ENCODE measurements at places on chromosomes 3 and 15. TPM values are rescaled to one million over a fixed set of nuclear protein-coding genes. Genes with fewer than 3 reads are reported as not detected.
A peak's percentile ranks its signal among the peaks of the same experiment; 100 is the strongest.

DNA sequence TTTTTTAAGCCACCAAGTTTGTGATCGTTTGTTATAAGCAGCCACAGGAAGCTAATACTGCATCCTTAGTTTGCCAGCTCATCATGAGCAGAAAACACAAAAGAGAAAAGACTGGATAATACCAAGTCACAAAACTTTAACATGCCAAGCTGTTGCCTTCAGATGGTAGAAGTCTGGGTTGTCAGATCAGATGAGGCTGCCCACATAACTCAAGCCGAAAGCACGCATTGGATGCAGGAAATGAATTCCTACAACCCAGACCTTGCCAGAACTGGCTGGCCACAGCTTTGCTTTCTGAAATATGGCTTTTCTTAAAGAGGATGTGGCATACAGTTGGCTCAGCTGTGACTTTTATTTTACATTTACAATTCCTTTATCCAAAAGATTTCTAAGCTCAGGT is 118.3 kb upstream of the NEO1 start:
- DNase-seq = no peak

- no peak for DNase-seq
These were observed 130.2 kb upstream of the TOPAZ1 start for GRCh38 chr3:44111482-44111881.

DNA sequence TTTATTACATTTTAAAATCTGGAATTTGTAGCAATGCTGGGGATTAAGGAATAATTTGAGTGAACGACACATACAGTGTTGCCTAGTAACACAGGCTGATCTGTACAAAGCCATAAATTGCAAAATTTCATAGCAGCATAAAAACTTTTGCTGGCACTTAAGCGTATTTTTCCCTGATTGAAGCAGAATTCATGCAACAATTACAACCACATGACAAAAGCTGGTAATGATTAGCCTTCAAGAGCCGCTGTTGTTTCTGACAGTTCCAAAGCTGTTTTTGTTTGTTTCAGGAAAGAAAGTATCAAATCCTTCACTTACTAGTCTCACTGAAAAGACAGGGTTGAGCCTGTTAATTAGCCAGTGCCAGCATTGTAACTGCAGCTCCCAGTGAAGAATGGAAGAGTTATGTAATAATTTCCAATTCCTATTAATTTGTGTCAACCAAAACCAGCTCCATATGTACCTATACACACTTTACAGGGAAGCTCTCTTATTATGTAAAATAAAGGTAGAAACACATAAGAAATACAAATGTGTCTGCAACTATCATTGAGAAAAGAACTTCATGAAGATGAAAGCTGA is 60.7 kb downstream of the AGTR1 start:
- DNase-seq = peak; percentile 79

DNA sequence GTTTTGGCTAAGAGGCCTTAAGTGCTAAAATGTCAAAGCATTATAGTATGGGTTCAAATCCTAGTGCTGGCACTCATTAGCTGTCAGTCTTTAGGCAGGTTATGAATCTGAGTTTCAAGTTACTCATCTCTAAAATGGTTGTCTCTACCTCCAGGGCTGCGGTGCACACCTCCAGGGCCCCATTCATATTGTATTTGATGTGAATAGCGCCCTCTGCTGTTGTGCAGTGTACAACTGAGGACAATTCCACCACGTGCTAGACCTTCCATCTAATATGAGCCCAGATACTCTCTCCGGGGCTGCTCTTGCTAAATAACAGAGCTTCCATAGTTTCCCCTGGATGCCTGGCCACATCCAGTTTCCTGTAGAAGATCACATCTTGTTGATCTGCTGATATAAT is 54.3 kb downstream of the OXNAD1 start:
- DNase-seq = no peak

DNA sequence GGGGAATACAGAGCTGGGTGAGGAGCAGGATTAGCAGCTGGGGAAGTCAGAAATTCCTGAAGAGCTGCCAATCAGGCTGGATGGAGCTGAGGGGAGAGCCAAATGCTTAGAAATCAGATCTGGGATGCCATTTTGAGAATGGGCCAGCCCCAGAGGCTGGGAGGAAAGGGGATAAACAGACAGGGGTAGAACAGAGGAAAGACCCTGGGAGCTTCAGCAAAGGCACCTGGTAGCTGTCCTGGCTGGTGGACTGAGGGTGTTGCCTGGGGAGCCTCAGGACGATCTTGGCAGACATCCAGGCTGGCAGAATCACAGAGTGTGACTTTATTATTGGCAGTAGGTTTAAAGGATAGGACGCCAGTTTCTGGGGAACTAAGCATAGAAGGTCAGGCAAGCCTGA is 97.8 kb downstream of the SQOR start:
- DNase-seq = peak; percentile 84

GRCh38 chr3:12924437-12924836 is 83.1 kb upstream of the RPL32 start:
- no peak for DNase-seq

DNA sequence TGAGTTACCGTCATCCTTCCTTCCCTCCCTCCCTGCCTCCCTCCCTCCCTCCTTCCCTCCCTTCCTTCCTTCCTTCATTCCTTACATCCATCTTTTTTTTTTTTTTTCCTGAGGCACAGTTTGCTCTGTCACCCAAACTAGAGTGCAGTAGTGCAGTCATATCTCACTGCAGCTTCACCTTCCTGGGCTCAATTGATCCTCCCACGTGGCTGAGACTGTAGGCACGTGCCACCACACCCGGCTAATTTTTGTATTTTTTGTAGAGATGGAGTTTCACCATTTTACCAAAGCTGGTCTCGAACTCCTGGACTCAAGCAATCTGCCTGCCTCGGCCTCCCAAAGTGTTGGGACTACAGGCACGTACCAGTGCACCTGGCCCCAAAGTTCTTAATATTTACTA is 25.8 kb downstream of the USP3 start:
- no peak for DNase-seq

DNA sequence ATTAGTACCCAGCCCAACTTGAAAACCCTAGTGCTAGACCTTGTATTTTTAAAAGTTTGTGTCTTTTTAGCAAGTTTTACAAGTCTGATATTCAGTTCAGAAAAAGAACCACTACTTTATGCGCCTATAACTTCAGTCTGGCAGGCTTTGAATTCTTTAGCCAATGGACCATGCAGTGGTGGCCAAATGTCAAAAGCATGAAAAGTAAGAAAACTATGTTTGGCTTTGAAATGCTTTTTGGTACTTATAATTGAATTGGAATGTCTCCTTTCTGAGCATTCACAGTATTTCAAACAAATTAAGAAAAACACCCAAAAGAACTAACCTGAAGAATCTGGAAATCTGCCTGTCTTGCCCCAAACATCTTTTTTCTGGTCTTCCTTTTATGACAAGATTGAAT is 12.8 kb downstream of the WDR48 start:
- no peak for DNase-seq

- no peak for DNase-seq
These were observed 58.9 kb downstream of the LINGO1 start for GRCh38 chr15:77573802-77574201.

GRCh38 chr3:131221731-131222130 is 159.8 kb upstream of the NUDT16 start:
- DNase-seq = no peak

DNA sequence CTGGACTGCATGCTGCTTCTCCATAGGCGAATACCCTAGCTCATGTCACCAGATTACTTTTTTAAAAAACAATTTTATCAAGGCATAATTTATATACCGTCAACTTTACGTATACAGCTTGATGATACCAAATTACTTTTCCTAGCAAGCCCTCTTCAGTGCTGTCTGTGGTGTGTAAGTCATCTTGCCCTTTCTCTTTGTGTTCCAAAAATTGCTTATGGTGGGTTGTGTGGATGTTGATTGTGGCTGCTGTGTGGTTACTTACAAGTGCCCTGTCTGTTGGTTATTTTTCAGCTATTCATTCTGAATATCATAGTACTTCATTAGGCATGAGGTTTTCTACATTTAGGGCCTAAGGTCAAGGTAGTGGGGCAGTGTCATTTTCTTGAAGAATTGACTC is 12.8 kb downstream of the TMOD3 start:
- DNase-seq = no peak

DNA sequence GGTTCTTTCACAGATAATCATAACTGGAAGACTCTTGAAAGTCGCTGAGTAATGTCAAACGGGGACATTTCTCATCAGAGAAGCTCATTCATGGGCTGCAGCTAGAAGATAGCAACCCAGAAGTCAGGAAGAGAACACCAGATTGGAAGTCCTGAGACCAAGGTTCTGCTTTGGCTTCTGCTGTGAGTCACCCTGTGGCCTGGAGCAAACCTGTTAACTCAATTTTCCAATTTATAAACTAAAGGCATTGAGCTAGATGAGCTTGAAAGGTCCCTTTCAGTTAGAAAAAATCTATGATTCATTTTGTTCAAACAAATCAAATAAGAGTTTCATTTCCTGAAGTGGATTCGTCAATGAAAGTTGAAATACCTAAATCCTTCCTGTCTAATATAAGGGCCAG is 402.2 kb downstream of the EPHB1 start:
- DNase-seq = no peak

DNA sequence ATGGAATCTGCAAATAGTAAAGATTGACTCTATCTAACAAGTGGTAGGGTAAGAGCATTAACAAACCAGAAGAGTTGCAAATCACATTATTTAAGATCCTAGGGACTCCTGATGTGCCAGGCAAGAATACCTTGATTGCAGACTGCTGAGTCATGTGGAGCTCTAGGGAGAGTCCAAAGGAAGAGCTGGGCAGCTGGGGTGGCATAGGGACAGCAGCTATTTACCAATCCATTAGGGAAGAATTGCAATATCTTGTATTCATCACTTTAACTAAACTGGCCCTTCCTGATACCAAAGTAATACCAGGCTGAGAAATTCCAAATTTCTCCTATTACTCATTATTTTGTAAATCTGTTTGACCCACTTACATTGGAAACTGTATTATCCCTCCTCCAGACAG is 52.2 kb upstream of the ACP3 start:
- DNase-seq = no peak

GRCh38 chr15:40932649-40933516 is 3.7 kb downstream of the DLL4 start:
- DNase-seq = no peak

DNA sequence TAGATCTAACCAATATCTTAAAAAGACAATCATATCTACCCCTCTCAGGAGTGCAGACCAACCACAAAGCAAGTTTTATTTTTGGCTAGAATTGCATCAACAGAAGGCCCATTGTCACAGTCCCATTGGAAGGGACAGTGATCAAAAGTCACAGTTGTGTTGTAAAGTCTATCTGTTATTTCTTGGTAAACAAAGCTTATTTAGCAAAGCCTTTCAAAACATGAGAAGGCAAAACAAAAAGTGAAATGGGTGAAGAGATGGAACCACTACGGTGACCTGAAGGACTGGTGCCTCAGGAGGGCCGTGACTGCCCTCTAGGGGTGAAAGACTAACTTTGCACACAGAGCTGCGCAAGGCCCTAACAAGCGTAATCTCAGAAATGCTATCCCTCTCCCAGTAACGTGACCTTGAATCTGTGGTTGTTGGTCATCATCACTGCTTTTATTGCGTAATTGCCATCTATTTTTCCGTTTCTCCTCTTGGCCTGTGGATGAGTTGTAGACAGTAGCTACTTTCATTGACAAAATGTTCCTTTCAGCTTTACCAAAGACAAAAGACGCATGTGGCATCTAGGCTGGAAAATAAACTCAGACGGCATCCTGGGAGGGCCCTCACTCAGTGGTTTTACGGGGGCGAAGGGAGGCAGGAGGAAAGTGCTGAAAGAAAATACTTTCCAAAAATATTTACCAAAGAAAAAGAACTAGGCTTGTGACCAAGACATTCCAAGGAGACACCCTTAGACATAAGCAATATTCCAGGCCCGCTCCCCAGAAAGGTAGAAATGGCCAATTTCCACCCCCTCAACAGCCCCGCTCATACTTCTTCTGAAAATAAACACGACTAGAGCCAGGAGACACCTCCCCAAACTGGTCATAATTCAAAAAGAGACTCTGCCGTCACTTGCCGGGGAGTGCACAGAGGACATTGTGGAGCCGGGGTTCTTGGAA is 79.4 kb downstream of the FRMD4B start:
- peak; percentile 91 for DNase-seq

DNA sequence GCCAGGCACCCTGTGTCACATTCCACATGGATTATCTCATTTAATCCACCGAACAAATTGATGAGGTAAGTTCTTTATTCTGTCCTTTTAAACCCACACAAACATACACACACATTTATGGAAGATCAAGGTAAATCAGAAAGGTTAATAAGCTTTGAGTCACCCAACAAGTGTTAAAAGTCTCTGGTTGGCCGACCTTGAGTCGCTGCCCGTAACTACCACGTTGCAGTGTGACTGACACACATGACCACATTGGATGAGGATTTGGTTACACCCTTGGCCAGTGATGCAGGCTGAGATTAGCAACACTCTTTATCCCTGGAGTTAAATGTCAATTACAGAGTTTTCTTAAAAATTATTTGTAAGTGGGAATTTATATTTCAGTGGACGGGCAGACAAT is 19.2 kb downstream of the FOXP1 start:
- peak; percentile 28 for DNase-seq

- no peak for DNase-seq
These were observed 1030.9 kb downstream of the ROBO1 start for GRCh38 chr3:78736863-78737262.

DNA sequence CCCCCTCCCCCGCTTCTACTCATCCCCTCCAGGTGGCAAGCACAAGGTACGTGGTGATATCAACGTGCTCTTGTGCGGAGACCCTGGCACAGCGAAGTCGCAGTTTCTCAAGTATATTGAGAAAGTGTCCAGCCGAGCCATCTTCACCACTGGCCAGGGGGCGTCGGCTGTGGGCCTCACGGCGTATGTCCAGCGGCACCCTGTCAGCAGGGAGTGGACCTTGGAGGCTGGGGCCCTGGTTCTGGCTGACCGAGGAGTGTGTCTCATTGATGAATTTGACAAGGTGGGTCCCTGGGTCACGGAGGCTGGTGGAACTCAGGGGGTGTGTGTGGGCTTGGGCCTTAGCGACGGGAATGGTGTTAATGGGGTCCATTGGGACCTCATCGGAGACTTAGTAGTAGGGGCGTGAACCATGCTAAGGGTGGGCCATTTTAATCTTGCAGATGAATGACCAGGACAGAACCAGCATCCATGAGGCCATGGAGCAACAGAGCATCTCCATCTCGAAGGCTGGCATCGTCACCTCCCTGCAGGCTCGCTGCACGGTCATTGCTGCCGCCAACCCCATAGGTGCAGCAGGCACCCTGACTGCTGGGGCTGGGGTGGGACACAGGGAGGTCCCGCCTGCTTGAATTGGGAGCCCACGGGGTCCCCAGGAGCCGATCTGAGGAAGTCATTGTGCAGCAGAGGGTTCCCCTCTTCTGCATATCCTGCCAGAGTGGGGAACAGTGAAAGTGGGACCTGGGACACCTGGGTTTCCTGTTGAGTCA is 12.0 kb upstream of the PODXL2 start:
- DNase-seq = no peak

The PPP1R14D gene
- polyA plus RNA-seq = 0.22 TPM

The SNTN gene
- polyA plus RNA-seq = not detected

The LRRN1 gene
- 91.1 TPM for polyA plus RNA-seq

The CNTN3 gene
- 5.3 TPM for polyA plus RNA-seq

The RBP2 gene
- polyA plus RNA-seq = 0.41 TPM

The PCOLCE2 gene
- 0.92 TPM for polyA plus RNA-seq

The SMCO1 gene
- 1.2 TPM for polyA plus RNA-seq

The MITF gene
- polyA plus RNA-seq = 6.1 TPM

The ITIH4 gene
- polyA plus RNA-seq = 7.9 TPM

The IQCB1 gene
- 17.3 TPM for polyA plus RNA-seq

The PDE12 gene
- 7.3 TPM for polyA plus RNA-seq

The AADACL2 gene
- not detected for polyA plus RNA-seq
